ENCODE measurements at places on chromosomes 1 and 21. TPM values are rescaled to one million over a fixed set of nuclear protein-coding genes. Genes with fewer than 3 reads are reported as not detected.

DNA sequence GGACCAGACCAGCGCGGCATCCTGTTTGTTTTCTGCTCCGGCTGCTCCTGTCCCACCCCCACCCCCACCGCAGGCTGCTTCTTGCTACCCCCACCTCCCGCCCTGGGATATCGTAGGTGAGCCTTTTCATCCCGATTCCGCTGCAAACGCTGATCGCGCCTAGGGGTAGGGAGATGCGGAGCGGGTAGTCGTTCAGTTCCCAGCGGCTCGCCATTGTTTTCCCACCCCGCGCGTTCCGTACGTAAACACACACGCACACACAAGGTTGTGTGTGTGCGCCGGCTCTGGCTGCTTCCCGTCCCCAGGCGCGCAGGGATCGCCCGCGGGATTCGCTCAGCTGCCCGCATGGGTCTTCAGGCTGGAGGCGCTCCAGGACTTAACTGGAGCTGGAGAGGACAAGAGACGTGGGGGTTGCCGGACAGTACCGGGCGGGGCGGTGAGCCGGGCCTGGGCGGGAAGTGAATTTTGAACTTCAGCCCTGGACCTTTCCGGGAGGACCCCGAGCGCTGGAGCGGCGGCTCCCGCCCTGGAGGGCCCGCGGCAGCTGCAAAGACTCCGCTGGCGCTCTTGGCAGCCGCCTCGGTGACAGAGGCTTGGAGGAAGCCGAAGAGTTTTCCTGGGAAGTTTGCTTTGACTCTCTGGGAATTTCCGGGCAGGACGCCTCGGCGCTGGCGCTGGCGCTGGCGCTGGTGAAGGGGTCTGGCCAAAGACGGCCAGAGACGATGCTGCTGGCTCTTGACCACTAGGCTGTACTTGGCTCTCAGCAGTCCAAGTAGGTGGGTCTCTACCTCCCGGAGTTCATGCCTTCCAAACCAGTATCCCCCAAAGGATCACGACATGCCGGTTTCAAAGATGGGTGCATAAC lies 1.6 kb downstream of the SOX13 start:
- DNase-seq = peak; percentile 71

A3GALT2 gene
- not detected for total RNA-seq

DNA sequence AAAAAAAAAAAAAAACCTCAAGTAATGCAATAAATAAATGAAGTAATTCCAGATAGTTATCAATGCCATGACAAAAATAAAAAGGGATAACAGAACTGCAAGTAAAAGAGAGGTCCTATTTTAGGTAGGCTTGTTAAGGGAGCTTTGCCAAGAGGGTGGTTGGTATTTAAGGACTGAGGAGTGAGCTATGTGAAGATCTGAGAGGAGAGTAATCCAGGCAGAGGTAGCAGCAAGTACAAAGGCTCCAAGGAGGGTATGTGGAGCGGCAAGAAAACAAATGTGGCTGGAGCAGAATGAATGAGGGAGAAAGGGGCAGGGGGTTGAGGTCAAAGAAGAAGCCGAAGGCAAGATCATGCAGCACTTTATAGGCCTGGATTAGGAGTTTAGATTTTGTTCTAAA lies 59.9 kb upstream of the CDC42BPA start:
- peak; percentile 58 for DNase-seq

GRCh38 chr1:32887623-32888022 lies 1.3 kb downstream of the HPCA start:
- DNase-seq = no peak

GRCh38 chr1:230222678-230223077 lies 155.6 kb downstream of the GALNT2 start:
- DNase-seq = no peak

GRCh38 chr1:159200769-159201168 lies 3.9 kb upstream of the ACKR1 start:
- DNase-seq = no peak

CACHD1 gene
- total RNA-seq = 61.0 TPM

SOAT1 gene
- 15.3 TPM for total RNA-seq

- peak; percentile 38 for DNase-seq
Measured at GRCh38 chr1:151993084-151993733, 450 bp downstream of the S100A10 start.

DNA sequence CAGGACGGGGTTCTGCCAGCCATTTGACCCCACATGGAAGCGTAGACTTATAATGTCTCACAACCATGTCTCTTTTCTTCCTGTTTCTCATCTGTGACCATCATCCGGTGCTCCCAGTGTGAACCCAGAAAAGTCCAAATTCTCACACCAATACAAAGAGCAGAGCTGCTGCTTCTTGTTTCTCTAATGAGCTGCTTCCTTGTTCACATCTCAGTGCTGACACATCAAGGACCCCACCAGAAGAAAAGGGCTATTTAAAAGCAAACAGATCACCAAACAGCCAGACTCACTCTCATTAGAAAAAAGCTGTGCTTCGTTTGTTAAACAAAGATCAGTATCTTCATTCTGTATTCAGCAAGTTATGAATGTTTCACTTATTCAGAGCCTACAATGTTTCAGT lies 835 bp upstream of the LCE1D start:
- DNase-seq = no peak

DNA sequence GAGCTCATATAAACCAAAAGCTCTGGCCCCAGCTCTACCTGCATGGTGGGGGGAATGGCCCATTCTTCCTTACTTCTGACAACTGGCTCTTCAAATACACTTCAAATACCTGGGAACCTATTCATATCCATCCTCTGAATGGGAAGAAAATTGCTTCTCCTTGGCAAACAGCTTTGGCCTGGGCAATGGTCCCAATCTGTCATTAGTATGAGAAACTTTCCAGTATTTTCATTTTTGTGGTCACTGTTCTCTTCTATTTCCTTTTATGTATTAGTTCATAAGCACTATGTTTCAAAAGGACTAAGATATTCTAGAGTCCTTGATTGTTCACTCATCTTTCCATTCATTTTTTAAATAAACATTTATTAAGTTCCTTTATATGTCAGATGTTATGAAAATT lies 5.2 kb upstream of the HSD3B2 start:
- no peak for DNase-seq

VASH2 gene
- 10.7 TPM for total RNA-seq

PM20D1 gene
- total RNA-seq = not detected

FAM72B gene
- total RNA-seq = 48.4 TPM

DNA sequence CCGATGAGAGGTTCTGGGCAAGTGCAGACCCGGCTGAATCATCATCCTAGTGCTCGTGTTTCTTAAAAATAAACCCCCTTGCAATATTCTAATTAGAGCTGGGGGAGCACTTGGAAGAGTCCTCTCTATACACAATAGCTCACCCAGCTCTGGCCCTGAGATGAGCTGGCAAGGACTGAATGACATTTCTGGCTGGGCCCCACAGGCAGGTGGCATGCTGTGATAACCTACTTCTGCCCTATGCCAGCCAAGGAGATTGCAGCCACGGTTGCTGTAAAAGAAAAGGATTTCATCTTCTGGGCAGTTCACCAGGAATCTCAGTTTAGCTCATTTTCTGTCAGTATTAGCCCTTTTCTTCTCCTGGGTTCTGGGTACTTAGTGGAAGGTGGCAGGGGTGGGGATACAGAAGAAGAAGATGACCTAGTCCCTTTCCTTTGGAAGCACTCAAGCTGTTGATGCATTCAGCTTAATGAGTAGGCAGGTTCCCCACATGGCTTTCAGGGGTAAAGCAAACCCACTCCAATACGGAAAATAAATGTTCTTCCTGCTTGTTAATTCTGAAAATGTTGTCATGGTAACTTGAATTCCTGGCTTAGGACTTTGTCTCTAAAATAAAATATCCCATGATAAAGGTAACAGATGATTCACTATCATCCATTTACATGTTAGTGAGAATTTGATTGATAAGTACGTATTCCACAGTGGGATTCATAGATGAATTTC lies 32.2 kb downstream of the VASH2 start:
- no peak for DNase-seq

GRCh38 chr1:70134148-70134547 lies 71.2 kb downstream of the LRRC40 start:
- DNase-seq = peak; percentile 18

DNA sequence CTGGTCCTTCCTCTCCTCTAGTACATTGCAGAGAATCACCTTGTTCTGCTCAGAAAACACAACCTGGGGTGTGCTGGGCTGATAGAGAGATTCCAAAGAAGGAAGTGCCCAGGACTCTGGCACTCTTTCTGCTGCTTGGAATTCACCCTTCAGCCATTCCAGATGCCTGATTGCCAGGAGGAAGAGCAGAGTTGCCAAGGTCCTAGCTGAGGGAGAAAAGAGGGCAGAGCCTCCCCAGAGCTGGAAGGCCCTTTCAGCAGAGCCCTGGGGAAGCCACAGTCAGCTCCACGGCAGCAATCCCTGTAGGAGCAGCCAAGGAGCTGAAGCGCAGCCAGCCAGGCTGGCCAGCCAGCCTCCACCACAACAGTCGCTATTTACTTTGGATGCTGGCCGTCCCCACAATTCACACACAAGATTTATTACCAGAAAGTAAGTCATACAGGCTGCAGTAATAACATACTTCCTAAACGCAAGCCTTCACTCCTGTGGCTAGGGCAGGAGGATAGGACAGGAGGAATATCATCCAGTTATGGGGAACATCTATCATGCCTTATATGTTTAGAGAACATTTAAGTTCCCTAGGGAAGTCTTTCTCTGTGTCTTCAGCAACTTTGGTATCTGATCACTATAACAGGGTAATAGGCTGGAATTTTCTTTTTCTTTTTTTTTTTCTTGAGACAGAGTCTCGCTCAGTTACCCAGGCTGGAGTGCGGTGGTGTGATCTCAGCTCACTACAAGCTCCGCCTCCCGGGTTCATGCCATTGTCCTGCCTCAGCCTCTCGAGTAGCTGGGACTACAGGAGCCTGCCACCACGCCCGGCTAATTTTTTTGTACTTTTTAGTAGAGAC lies 36.6 kb upstream of the SLC44A3 start:
- no peak for DNase-seq

- DNase-seq = no peak
Measured at GRCh38 chr1:228399531-228400236, 7.0 kb downstream of the TRIM11 start.

DRAXIN gene
- 27.1 TPM for total RNA-seq
